ENCODE measurements at places on chromosomes 11 and 22.
A peak's percentile ranks its signal among the peaks of the same experiment; 100 is the strongest.

GRCh38 chr22:16651217-16651616, 58.6 kb upstream of the CCT8L2 start:
- DNase-seq: no peak

DNA sequence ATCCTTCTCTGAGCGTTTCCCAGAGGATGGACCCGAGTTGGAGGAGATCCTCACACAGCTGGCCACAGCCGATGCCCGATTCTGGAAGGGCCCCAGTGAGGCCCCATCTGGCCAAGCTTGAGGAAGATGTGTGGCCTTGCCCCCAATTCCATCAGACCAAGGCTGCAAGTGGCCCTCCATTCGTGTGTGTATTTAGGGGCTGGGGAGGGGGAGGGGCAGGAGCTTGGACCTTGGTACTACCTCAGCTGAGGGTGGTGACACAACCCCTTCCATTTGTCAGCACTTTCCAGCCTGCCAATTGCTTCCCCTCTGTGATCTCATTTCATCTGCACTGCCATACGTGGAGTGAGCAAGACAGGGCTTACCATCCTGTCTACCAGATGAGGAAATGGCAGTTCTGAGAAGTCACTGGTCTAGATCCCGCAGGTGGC, 1.3 kb upstream of the BBS1 start:
- no peak for DNase-seq

DNA sequence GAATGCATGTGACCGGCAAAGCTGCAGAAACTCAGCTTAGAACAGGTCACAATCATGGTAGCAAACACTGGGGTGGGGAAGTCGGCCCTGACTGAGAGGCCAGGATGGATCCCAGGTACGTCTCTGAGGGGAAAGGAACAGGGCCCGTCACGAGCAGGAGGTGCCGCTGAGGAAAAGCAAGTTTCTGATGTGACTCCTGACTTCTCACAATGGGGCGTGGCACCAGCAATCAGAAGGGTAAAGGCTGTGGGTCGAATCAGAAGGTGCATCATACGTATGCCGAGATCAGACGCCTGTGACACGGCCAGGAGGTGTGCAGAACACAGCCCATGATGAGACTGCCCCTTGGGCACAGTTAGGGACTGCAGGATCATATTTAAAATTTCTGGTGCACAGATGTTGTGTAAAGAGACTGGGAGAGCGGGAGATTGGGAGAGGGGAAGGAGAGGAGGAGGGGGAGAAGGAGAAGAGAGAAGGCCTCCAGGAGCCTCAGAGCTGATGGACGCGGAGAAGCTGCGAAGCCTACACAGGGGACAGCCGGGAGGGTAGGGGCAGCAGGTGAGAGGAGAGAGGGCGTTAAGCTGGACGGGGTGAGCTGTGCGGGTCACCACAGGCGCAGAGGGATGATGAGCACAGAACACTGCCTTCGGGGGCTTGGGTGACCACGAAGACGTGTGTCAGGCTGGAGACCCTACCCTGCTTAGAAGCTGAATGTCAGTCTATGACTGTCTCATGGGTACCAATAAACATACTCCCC, 30.7 kb downstream of the KRTAP5-5 start:
- no peak for DNase-seq

DNA sequence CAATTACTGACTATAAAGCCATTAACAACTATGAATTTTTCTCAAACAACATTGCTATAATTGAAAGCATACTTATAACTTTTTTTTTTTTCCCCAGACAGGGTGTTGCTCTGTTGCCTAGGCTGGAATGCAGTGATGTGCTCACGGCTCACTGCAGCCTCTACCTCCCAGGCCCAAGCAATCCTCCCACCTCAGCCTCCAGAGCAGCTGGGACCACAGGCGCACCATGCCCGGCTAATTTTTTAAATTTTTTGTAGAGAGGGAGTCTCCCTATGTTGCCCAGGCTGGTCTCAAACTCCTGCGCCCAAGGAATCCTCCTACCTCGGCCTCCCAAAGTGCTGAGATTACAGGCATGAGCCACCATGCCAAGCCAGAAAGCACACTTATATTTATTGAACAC, 6.1 kb upstream of the WEE1 start:
- no peak for DNase-seq

- no peak for DNase-seq
These were observed 14.3 kb downstream of the PISD start for GRCh38 chr22:31647523-31648320.

DNA sequence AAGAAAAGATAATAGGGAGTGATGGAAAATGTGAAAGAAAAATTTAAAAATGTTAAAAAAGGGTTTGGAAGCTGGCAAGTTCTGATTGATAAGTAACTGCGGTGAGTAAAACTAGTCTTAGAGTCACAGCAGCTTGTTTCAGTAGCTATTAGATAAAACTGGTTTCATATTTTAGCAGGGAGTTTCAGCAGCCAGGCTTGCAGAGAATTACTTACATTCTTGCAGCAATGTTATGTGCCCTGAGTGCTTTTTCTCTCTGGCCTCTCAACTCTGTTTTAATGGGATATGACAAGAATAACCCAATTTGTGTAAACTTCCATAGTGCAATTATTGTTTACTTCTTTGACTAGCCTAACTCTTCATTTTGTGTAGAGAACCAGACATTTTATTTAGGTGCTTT, 33.6 kb downstream of the PPME1 start:
- DNase-seq: no peak

- DNase-seq: no peak
These were observed 222.0 kb downstream of the DBX1 start for GRCh38 chr11:19938169-19938856.

GRCh38 chr11:34667810-34668582, 47.1 kb downstream of the EHF start:
- peak; percentile 17 for DNase-seq

DNA sequence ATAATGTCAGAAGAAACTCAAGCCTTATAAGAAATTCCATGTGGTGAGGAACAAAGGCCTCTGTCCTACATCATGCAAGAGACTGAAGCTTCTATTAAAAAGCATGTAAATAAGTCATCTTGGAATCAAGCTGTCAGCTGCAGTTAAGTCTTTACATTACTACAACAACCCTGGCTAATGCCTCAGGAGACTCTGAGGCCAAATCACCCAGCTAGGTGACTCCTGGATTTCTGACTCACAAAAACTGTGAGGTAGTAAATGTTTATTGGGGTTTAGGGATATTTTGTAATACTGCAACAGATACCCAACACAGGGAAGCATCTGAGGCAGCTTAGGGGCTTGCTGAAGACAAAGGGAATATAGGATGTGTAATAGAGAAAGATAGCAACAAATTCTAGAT, 89.6 kb downstream of the C11orf87 start:
- no peak for DNase-seq

GRCh38 chr22:25908755-25909154, 166.8 kb downstream of the MYO18B start:
- DNase-seq: no peak

DNA sequence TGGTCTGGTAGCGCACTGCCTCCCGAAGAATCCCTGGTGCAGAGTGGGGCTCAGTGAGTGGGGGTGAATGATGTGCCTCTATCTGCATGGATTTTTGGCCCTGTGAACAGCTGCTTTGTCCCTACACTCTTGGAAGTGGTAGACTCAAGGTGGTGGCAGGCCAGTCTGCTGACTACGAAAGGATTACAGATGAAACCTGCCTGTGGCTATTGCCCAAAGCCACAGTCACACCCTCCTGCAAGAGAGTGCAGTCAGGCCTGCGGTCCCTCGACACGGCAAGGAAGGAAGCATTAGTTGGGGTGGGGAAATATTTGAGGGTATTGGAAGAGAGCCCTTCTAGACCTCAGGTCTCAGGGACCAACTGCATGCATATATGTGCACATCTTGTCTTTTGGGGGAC, 63.7 kb downstream of the DSCAML1 start:
- no peak for DNase-seq

DNA sequence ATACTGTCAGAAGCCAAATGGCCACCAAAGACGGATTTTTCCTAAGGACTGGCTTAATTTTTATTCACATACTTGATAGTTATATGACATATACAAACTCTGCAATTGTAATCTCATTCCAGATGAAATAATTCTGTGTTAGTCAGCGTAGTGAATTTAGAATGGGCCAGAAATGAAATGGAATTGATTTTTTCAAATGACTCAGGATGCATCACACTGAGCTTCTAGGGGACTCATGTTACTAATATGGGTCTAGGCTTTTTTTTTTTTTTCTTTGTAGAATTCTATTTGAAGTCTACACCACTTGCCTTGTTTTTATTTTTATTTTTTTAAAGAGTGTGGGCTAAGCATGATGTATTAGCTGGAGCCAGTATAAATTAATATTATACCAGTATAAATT, 62.7 kb downstream of the SPECC1L start:
- no peak for DNase-seq

DNA sequence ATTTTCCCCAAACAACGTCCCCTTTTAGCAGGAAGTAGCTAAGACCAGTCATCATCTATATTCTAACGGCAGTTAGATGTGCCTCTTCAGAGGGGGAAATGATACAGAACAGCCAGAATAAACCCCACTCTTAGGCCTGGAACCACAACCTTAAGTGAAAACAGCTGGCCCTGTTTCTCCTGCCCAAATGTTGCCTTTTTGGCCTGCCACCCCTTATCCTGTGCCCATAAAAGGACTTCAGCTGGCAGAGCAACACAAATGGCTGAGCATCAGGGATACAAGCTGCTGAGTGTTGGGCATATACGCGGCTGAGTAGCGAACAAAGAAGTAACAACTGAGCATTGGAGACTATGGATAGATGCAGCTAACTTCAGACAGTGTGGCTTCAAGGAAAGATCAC, 1491.4 kb downstream of the LRRC4C start:
- DNase-seq: no peak

DNA sequence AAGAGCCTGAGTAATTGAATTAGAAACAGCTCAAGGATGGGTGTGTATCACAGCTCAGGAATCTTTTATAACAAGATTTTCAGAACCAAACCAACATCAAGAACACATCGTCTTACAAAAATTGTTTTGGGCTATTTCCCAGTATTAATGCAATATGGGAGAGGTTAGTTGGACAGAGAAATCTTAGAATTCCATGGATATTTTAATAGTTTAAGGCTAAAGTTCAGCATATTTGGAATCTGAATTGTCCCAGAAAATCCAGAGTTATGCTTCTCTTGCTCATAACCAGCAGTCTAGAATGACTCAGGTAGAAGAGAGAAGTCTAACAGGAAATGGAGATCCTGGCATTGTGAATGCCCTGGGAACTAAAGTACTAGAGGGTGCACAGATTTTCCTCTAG, 74.6 kb downstream of the ADM start:
- no peak for DNase-seq

DNA sequence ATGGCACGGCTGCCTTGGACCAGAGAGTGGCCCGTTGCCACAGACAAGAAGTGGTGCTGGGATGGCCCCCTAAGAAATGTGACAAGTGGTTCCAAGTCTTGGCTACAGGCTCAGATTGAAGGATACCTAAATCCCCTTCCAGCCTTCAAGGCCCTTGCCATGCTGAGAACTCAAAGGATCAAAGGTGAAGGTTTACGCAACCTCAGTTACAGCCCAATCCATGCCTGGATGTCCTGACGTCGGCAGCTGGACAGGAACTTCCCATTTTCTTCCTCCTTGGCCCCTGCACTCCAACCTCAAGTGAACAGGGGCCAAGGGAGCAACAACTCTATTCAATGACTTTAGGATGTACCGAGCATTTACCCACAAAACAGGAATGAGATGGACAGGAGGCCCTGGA, 95.4 kb downstream of the DHCR7 start:
- DNase-seq: no peak

DNA sequence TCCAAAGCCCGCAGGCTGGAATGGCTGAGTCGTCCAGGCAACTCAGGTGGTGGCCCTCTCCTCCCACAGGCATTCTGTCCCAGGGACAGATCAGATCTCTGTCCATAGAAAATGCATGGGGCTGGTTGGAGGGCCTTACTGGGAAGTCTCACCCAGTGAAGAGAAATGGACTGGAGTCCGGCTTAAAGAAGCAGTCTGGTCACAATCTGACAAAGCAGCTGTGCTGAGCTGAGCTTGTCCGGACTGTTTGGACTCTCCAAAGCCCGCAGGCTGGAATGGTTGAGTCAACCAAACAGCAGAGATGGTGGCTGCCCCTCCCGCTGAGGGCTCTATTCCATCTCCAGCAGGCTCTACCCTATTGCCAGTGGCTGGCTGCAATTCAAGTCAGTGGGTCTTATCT, 14.4 kb upstream of the DEPDC7 start:
- no peak for DNase-seq

DNA sequence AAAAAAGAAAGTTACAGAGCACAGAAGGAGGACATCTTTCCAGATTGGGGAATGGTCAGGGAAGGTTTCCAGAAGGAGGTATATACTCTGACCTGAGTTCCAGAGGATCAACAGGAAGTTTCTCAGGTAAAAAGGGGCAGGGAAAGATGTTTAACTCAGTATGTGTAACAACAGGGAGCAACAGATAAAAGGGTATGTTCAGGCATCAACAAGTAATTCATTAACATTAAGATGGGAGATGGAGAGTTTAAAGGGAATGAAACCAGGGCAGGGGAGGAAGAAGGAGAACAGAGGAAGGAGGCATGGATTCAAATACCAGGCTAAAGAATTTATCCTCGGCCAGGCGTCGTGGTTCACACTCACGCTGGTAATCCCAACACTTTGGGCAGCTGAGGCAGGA, 2.5 kb upstream of the DENND5A start:
- no peak for DNase-seq

DNA sequence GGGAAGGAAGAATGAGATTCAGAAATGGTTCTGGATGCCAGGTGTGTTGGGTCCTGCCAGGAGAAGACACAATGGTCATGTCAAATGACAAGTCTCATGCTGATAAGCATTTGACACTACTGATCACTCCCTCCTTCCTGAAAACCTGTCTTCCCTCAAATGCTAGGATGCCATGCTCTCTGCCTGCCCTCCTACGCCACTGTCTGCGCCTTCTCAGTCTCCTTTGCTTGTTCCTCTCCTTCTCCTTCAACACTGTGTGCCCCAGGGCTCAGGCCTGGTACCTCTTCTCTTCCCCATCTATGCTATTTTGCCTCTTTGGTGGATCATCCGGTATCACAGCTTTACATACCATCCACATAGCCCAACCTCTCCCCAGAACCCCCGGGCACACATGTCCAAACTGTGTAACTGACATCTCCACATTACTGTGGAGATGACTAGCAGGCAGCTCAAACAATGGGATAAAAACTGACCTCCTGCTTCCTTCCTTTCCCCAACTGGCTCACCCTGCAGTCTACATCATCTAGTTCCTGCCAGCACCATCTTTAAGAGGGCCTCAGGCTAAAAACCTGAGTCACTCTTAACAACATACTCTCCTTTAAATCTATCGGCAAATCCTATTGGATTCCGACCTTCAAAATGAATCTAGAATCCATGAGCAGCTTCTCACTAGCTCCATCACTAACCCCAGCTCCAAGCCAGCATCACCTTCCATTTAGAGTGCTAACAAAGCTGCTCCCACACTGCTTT, 8.2 kb downstream of the AP1B1 start:
- DNase-seq: no peak

GRCh38 chr11:3092603-3093141, 35.4 kb upstream of the CARS1 start:
- DNase-seq: no peak

Data from NCI-H1092 (cell line).